ENCODE measurements at places on chromosomes 2 and 18. TPM values are rescaled to one million over a fixed set of nuclear protein-coding genes. Genes with fewer than 3 reads are reported as not detected.

Gene POMC
- 3.0 TPM for total RNA-seq

Gene SETBP1
- total RNA-seq: 4.4 TPM

Gene TIA1
- 146 TPM for total RNA-seq

Gene NXPH2
- total RNA-seq: not detected

Gene CRACDL
- total RNA-seq: 0.41 TPM

Data from T-helper 2 cell treated with Interferon-gamma antibody and Interleukin-4, amounts not matched to agents 100 ng/mL and 5 ng/mL, for 36 hours (primary cell).